Stimulated activated CD8-positive, alpha-beta memory T cell treated with anti-CD3 and anti-CD28 coated beads, Interleukin-7, amount 100 ng/mL, for 48 hours (primary cell): ENCODE measurements at places on chromosomes 3 and 15.

DNA sequence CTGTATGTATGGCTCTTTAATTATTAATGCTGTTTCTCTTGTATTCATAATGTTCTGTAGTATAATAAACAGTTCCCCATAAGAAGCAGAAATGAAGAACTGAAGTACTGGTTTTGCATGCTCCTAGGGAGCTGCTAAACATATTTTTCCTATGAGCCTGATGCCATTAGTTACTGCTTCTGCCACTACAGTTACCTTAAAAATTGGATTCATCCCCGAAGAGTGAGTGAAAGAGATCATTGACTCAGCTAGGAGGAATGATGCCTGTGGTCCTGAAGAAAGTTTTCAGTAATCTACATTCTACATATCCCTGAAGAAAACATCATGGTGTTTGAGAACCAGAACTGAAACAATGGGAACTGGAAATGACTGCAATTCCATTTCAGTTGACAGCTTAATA lies 37.1 kb upstream of the ST3GAL6 start:
- DNase-seq, result no peak

- no peak for DNase-seq
Observed at GRCh38 chr15:74135041-74135565, 4.7 kb downstream of the ISLR2 start.

- no peak for DNase-seq
Observed at GRCh38 chr3:189312866-189313265, 141.1 kb downstream of the TPRG1 start.

DNA sequence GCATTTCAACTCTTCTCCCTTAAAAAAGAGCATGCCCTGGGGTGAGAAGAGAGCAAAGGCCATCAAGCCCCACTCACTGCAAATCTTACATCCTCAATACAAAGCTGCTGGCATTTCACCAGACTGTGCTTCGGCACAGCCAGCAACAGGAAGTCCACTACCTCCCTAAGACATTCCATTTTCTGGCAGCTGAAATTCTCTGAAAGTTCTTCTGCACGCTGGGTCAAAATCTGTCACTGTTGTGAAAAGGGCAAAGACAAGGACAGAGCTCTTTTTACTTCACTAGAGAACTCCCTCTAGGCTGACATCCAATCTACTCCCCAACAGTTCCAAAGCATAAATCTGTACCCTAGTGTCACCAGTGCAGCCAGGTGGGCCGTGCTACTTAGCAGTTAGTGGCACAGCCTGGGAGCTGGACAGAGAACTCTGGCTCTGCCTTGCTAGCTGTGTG lies 6.3 kb downstream of the MTMR10 start:
- no peak for DNase-seq

DNA sequence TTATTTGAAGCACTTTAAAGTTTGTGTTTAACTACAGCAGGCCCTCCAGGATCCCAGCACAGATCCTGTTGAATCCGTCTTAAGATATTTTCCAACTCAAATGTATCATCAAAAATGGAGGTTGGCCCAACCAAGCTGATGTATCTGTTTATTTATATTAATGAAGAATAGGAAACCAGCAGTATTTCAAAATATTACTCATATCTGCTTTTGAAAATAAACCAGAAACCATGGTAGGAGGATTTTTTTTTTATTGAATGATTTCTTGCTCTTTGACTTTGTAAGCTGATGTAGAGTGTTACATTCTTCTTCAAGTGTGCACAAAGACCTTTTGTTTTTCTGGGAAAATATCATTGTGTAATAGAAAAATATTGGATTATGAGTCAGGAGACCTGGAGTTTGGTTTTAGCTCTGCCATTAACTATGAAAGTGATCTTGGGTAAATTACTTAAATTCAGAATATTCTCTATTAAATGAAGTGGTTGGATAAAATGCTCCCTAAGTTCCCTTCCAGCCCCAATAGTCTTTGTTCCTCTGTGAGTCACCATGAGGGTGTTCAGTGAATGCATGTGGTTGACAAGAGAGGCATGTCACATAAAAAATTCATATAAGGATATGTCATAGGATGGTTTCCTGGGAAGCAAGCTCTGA lies 221.3 kb upstream of the GAP43 start:
- no peak for DNase-seq

DNA sequence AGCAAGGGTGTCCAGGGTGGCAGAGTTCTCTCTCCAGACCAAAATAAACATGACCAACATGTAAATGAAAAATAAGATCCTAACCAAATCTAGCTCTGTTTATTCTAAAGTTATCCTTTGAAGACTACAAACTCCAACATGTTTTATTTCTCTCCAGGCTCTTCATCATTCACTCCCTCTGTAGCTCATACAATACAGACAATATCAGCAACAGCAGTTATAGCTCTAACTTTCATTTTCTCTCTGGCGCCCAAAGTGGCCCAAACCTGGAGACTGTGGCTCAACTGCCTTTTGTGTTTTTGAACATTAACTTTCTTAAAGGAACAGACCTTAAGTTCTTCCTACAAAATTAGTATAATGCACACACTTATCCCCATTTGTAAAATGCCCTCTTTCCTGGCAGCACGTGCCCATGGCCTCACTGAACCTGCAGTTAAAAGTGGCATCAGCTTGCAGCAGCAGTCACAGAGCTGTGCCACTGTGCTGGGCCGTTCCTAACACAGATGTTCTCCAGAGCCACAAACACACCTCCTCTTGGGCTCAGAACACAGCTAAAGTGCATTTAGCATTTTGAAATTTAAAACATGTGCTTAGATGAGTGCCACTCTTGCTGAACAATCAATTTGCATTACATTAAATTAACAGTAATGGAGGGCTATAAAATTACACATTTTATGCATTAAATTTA lies 91.9 kb downstream of the RORA start:
- no peak for DNase-seq

GRCh38 chr3:177131927-177132636 lies 65.2 kb downstream of the TBL1XR1 start:
- DNase-seq, result no peak

GRCh38 chr3:36380221-36381031 lies at the start of gene STAC:
Gene STAC (plus strand): TSS chr3:36380504. CDS start chr3:36380644, 140 bp downstream.
- DNase-seq, result no peak

GRCh38 chr3:152230370-152230769 lies 38.4 kb upstream of the MBNL1 start:
- DNase-seq, result no peak

DNA sequence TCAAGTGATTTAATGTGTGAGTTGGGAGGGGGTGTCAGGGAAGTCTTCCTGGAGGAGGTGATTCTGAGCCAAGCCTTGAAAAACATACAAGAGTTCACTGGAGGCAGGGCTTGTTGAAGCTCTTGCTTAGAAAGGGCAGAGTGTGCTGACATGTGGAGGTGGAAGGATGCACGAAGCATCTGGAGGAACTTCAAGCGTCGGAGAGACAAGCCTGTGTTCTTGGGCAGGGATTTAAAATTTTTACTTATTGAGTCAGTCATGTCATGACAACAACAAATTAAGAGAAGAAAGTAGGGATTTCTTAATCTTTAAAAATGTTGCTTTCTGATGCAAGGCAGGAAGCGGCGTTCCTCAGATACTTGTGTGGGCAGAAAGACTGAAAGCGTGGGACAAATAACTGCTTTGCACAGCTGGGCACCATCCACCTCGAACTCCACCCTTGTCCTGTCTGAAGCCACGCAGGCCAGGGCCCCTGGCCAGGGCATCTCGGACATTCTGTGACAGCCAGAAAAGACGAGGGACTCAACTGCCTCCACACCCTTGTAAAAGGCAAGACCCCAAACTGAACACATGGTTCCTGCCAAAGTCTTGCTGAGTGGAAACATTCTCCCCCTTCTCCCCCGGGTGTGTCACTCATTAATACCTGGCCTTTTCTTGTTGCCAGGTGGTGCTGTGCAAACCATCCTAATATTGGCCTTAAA lies 6.9 kb upstream of the IL16 start:
- no peak for DNase-seq

DNA sequence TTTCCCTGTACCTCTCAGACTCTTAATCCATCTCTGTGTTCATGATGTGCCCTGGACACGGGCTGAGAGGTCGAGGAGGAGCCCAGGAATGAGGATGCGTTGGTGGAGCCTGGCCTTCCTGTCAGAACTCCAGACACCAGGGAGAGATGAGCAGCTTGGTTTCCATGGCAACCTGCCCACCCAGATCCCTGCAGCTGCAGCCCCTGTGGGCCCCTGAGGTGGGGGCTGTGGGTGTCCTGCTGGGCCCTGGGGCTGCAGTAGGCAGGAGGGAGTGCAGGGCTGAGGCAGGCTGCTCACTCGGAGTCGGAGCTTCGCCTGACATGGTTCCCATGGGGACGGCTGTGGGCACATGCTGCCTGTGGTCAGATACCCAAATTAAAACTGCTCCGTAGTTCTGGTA lies 7.7 kb upstream of the SCN10A start:
- DNase-seq, result no peak

- no peak for DNase-seq
Observed at GRCh38 chr15:31306426-31307269, 20.0 kb upstream of the KLF13 start.

- DNase-seq, result no peak
Observed at GRCh38 chr3:116199063-116199462, 246.2 kb downstream of the LSAMP start.

- no peak for DNase-seq
Observed at GRCh38 chr3:119625451-119626153, 27.9 kb downstream of the PLA1A start.

DNA sequence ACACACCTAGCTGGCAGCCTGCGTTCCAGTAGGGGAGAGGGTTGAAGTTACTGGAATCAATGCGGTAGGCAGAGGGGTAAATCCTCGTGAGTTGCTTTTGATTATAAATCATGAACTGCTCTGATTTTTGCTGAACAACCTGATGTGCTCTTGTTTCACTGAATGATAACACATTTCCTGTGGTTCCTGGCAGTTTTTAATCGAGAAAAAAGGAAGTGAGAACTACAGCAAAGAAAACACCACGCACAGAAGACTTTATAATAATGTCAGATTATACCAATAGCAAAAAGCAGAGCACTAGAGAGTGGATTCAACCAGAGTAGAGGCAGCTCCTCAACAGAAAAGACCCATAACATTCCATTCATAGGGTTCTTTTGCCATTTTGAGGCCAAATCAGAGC lies 200.8 kb upstream of the STRIT1 start:
- DNase-seq, result no peak

DNA sequence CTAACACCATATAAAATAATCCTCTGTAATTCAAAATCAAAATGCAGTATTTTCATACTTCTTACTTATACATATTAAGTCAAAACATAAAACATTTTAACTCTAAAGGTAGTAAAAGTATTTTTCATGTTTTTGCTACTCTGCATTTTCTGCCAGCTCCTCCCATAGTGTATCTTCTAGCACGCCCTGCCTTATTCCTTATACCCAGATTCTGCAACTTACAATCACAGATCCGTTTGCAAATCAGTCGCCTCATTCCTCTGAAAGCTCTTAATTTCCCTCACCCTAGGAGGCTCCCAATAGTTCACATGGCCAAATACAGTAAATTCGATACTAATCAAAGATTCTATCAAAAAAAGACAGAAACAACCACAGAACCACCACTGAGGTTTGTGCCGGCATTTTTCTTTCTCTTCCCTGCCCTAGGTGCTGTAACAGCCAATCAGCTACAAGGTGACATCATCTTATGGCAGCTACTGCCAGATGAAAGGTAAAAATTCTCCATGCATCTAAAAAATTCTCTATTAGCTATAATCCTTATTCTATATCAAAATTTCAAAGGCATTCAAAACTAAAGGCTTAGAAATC lies 72.9 kb downstream of the CLASP2 start:
- DNase-seq, result no peak

DNA sequence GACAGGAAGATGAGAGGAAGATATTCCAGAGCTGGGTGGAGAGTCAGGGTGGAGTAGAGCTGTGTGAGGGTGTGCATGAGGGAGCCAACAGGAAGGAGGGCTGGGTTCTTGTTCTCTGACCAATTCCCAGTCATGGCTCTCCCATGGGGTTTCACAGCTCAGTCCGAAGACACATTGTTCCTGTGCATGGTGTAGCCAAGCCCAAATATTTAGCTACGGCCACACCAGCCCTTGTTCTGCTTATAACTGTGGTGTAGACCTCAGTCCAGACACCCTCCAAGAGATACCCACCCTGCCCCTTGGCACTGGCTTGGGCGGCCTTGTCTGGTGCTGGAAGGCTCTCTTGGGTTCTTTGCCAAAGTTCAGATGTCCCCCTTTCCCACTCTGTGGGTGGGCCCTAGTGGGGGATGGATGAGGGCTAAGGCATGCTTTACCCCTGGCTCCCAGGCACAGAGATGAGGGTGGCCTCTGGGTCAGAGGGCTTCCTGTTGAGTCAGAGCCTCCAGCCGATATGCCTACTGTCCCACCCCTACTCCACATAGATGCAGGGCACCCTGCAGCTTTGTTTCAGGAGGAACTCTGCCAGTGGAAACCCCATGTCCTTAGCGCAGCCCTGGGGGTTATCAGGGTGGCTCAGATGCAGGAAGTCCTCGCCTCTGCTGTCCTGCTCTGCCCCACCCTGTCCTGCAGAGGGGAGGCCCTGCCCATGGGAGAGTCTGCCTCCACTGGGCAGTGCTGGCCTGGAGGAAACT lies 271.2 kb upstream of the CTDSPL start:
- no peak for DNase-seq

DNA sequence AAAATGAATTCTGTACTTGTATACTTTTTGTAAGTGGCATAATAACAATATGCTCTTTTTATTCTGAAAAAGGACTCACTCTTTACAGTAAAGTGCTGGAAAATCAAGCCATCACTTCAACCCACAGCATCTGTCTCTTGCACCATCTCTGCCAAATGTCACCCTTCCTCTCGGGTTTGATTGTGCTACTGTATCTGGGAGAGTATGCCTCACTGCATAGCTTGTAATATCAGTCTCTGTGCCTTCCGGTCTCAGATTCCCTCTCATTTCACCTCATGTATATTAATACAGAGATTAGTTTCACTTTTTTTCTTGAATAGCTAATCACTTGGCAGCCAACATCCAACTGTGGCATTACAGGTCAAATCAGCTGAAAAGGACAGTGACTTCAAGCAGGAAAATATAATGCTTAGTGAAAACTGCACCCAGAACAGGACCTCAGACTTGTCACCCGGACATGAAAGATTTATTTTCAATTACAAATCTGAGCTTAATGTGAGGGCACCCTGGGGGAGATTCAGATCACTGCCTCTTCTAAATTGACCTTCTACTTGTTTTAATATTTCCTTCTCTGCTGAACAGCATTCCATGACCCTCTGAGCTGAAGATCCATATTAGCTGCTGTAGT lies 605.8 kb upstream of the NAALADL2 start:
- DNase-seq, result no peak

DNA sequence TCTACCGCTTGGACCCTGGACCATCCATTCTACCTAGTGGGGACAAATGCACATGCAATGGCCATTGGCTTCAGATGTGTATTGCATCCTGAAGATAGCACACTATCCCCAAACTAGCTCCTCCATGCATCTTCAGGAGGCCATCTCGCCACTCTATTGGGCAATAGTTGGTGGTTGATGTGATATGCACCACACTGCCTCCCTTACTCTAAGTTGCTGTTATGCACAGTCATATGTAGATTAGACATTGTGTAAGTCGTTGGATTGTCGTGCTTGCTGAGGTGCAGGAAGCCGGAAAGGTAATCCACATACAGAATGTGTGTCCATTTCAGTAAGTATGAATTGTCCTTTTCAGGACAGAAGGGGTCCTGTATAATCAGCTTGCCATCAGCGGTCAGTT lies 26.7 kb upstream of the PLA2G4D start:
- no peak for DNase-seq
